Nephron progenitor cell (in vitro differentiated cells): ENCODE measurements at places on chromosomes 5 and 9.

DNA sequence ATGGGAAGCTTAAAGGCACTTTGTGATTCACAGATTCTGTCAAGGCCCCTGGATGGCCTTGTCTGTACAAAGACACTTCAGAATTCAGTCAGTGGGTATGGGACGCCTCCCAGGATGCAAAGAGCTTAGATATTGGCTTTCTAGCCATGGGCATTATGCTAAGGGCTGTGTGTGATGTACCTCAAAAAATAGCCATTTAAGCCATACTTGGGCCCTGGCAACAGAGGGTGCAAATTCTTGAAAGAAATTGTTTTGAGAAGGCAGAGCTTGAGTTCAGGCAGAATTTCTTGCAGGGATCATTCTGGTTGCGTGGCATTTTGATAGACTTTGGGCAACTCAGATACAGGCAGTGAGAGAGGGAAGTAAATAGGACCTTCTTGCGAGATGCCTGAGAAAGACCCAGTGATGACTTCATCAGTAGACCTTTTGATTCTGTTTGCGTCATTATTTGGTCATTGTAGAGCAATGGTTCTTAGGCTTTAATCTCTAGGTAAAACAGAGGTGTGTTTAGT lies 3.9 kb downstream of the CYFIP2 start:
- DNase-seq: no peak

- DNase-seq: no peak
Observed at GRCh38 chr9:137236936-137237421, 4.1 kb upstream of the TUBB4B start.

GRCh38 chr5:68683632-68684036 lies 410.2 kb upstream of the SLC30A5 start:
- no peak for DNase-seq

DNA sequence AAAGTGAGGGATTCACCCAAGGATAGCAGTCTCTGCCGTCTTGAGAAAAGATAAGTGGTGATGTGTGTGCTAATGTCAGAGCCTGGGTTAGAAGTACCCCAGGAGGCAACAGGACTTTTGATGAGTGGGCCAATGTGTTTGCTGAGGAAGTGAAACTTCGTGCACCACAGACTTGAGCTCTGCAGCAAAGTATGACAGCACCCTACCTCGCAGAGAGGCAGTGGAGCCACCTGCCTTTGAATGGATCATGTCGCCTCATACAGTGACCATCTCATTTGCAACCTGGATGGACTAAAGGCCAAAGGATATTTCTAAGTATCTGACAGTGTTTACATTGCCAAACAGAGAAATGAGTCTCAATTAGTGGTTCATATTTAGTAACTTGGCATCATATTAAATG lies 593.9 kb upstream of the GRAMD2B start:
- DNase-seq: no peak

- no peak for DNase-seq
Observed at GRCh38 chr5:163963881-163964280, 458.5 kb downstream of the MAT2B start.

- no peak for DNase-seq
Observed at GRCh38 chr5:5320062-5320805, 102.2 kb upstream of the ICE1 start.

GRCh38 chr9:134234001-134234660 lies 69.8 kb upstream of the RNU6ATAC start:
- DNase-seq: no peak
